ENCODE measurements at places on chromosomes 3 and 15. TPM values are rescaled to one million over a fixed set of nuclear protein-coding genes. Genes with fewer than 3 reads are reported as not detected.
A peak's percentile ranks its signal among the peaks of the same experiment; 100 is the strongest.

DNA sequence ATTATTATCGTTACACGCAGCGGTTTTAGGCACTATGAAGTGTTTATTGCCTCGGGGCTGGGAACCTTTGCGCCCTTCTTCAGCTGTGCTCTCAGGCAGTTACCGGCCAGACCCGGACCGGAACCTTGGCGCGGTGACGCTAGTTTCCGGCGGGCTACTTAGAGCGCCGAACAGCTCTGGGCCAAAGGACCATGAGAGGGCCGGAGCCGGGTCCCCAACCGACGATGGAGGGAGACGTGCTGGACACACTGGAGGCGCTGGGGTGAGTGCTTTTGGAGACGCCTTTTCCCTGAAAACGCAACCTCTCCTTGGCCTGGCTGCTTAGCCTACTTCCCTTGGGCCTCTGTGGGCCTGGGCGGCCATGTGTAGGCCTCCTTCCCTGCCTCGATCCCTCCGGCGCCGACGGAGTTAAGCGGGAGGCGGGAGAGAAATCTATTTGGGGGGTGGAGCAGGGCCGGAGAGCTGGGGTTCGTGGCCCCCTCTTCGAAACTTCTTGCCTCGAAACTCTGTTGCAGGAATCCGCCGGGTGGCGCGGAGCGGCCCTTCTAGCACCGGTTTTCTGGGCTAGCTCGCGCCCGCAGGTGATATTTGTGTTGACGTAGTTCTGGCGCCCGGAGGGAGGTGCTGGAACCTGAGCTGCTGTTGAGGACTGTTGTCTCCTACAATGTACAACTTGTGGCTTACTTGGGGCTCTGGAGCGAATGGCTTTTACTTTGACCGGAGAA lies at the start of gene FAM98B:
TSS of gene FAM98B (plus strand) at position 157 of the 725 bp plus-strand sequence. CDS start at position 192, 35 bp downstream.
- peak; percentile 64 for DNase-seq

- no peak for DNase-seq
Observed at GRCh38 chr3:115968871-115969270, 345.6 kb downstream of the GAP43 start.

DNA sequence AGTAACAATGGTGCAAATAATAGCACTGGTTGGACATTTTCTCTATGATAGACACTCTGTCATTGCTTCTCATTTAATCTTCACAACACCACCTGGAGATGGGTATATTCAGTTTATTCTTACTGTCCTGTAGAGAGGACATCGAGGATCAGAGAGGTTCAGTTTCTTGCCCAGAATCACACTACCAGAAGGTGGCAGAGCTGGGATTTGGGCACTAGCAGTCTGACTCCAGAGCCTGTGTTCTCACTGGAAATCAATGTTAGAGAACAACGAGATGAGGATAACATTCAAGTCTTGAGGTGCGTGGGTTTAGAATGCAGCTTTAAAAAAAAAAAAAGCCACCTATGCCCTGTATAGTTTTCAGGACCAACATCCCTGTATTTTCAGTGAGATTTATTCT lies 127.8 kb downstream of the SYNPR start:
- DNase-seq: no peak

GRCh38 chr3:18061737-18062656 lies 319.6 kb upstream of the TBC1D5 start:
- no peak for DNase-seq

The POTEB3 gene
- polyA plus RNA-seq: not detected

The IL17RE gene
- polyA plus RNA-seq: 3.4 TPM

Measured in H1 (cell line).